ENCODE measurements at places on chromosomes 4 and X.

DNA sequence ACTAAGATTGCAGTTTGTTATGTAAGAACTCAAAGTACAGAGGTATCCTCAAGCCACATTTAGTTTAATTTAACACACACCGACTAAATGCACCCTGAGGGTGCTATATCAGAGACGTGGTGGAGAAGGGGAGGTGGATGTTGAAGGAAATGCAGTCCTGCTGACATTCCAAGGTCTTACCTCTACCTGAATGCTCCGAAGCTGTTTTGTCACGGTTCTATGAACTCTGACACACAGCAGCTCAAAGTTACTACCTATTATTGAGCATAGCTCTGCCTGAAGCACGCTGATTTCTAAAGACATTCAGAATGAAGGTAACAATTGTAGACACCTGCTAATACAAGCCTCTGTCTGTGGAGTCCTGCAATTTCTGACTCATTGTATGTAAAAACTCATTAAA, 6.7 kb downstream of the CC2D2A start:
- no peak for DNase-seq

DNA sequence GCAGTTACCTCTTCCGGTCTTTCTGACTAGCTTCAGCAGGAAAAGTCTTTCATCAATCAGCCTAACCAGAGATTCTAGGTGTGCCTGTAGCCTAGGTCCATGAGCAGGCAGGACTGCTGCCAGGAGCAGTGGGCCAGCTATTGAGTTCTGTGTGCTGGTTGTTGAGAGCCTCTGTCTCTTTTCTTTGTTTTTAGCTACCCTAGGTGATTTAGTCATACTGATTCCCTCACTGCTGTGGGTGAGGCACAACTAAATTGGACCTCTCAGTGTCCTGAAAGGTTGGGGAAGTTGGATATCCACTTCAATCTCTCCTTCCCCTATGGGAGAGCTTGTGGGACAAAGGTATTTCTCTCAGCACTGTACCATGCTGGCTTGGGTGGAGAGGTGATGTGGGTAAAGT, 354.9 kb downstream of the GPAT3 start:
- no peak for DNase-seq

GRCh38 chr4:21901831-21902230, 46.7 kb downstream of the KCNIP4 start:
- no peak for DNase-seq

DNA sequence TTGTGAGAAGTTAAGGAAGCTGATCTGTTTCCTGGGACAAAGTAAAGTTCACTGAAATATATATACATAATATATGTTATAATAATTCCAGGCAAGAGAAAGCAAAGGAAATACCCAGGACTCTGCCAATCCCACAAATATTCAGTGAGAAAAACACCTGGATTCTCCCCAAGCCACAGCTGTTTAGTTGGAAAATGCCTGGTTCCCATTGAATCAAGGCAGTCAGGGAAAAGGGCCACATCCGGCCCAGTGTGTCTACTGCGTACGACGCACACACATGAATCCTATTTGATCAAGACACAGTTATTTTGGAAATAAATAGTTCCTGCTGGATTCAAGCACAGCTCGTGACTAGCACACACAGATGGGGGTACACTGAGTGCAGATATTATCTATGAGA, 6.3 kb upstream of the DCHS2 start:
- DNase-seq, result no peak

- no peak for DNase-seq
Measured at GRCh38 chr4:159884989-159885388, 782.1 kb downstream of the RAPGEF2 start.

- DNase-seq, result no peak
Measured at GRCh38 chr4:8617486-8618040, 25.0 kb downstream of the CPZ start.

- no peak for DNase-seq
Measured at GRCh38 chr4:186366326-186366725, 100.3 kb downstream of the F11 start.

GRCh38 chr4:188620608-188621007, 481.4 kb downstream of the TRIML1 start:
- DNase-seq, result no peak

Measured in activated CD4-positive, alpha-beta T cell treated with anti-CD3 and anti-CD28 coated beads for 24 hours (primary cell).